NCI-H1048 (cell line): ENCODE measurements at places on chromosomes 6 and 20.

DNA sequence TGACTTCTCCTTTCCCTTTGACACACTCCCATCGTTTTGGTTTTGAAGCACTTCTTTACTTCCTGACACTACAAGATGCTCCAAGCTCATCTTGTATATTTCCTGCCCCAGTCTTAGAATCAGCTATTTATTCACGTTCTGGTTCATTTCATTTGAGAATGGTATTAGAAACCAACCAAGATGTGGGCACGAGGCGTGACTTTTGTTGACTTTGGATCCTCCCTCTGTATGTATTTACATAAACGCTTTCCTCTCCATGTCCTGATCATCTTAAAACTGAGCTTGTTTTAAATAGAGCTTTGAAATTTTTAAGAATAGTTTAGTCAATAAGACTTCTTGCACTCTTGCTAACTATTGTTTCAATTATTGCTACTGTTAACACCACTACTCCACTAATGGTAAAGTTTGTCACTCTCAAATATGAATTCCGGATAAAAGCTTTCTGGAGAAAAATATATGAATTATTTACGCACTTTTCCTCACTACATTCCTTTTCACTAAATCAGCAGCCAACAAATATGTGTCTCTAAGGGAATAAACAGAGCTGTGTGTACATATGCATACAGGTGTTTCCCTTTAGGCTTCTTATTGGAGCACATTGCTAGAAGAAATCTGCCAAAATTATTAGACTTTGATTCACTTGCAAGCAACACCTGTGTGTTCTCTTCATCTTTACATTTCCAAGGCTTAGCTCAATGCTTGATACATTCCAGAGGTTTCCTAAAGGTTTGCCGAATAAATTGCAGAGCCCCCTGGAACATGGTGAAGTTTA is 77.3 kb upstream of the TMEM244 start:
- no peak for DNase-seq

DNA sequence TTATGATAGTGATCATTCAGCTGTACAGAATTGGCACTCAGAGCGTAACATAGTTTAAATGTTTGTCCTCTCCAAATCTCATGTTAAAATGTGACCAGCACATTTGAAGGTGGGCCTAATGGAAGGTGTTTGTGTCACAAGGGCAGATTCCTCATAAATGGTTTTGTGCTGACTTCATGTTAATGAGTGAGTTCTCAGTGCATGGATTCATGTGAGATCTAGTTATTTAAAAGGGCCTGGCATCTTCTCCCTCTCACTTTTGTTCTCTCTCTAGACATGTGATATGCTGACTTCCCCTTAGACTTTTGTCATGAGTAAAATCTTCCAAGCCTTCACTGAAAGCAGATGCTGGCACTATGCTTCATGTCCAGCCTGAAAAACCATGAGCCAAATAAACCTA is 452.4 kb upstream of the PTCHD4 start:
- no peak for DNase-seq

GRCh38 chr6:139370283-139370998 is 4.0 kb downstream of the CITED2 start:
- DNase-seq: no peak

DNA sequence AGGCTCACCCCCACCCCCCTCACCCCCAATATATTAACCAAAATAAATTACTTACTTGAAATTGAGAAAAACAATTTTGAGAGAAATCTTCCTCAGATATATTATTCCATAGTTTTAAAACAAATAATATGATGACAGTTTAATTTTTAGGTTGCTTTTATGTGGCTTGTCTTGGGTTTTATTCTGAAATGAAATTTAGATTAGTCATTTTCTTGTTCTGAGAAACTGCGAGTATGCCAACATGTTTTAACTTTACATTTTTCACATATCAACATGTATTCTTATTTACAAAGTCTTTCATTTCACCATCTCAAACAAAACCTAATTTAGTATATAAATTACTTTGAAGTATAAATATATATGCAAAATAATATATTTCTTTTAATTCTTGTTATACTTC is 11.1 kb downstream of the REV3L start:
- DNase-seq: no peak

DNA sequence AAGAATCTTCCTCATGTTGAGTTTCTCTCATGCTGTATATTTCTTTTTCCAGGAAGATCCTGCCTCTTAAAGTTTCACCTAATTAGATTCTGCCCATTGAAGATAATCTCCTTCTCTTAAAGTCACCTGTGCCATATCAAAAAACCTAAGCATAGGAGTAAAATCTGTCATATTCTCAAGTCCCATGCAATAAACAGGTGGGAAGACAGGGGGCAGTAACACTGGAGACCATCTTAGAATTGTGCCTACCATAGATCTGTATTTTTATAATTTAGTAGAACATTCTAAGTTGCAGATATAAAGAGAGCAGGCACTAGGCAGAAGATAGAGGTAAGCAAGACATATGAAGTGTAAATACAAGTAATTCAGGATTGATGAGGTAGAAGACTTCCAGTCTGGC is 763.5 kb upstream of the MANEA start:
- DNase-seq: no peak

GRCh38 chr6:9240861-9241260 is 805.5 kb upstream of the SLC35B3 start:
- DNase-seq: no peak

DNA sequence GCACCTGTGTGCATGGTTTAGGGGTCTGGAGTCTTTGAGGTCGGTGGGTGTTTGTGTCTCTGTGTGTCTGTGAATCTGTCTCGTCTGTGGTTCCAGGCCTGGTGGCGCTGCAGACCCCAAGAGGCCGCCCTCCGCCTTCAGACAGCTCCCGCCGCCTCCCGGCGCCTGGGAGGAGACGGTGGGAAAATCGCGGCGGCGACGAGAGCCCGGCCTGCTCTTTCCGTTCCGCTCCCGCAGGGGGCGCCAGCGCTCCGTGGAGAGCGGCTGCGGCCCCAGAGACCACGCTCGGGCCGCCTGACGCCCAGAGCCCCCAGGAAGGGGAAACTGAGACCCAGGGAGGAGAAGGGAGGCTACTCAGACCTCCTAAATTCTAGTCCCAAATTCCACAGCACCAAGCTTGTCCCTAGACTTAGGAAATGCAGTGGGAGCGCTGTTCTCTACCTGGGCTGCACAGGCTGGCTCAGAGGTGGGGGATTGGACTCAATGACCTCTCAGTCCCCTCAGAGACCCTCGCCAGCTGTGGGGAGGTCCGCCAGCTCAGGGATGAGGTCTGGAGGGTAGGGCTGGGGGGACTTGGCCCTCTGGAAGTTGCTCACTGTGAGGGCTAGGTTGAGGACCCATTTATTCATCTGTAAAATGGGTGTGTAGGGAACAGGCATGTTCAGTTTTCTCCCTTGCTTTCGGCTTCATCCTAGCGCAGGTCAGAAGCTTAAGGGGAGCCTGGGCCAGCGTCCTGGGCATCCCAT is 36.9 kb upstream of the BLCAP start:
- no peak for DNase-seq

DNA sequence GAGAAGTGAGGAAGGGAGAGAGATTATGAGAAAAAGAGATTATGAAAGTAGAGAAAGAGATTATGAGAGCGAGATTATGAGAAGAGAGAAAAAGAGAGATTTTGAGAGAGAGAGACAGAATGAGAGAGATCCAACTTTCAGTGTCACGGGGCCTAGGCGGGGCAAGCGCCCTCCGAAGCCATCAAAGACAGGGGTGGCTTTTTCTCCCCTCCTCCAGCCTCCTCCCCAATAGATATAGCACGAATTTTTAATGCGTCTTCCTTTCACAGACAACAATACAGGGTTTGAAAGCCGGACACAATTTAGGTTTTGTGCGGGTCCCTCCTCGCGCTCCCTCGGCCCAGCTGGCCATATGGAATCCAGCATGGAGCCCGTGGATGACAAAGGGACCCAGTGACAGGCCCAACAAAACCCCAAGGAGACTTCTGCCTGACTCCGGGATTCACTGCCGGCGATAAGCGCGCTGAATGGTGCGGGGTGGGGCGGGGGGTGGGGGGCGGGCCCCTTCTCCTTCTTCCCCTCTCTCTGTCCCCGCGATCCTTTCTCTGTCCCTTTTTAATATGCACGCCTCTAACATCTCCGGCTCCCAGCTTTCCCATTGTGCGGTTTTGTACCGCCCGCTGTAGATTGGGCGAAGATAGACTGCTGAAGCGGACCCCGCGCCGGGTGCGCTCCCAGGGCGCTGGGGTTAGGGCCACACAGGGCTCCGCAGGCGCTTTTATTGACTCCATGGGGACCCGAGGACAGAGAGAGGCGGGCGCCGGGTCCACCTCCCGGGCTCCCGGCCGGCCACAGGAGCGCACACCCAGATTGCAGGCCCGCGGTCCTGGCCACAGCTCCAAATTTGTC is 5.4 kb downstream of the NKX2-2 start:
- DNase-seq: no peak

- no peak for DNase-seq
These were observed 59.0 kb downstream of the MAP7 start for GRCh38 chr6:136491251-136491650.

- DNase-seq: no peak
These were observed 56.5 kb downstream of the QRSL1 start for GRCh38 chr6:106685833-106686232.

GRCh38 chr6:52013035-52013434 is 74.4 kb downstream of the PKHD1 start:
- no peak for DNase-seq

- no peak for DNase-seq
These were observed 213.3 kb upstream of the AGPAT4 start for GRCh38 chr6:161487217-161487531.

GRCh38 chr20:62297449-62298227 is 5.2 kb upstream of the ADRM1 start:
- no peak for DNase-seq

- no peak for DNase-seq
These were observed 910.7 kb downstream of the TFAP2A start for GRCh38 chr6:9504191-9504590.

DNA sequence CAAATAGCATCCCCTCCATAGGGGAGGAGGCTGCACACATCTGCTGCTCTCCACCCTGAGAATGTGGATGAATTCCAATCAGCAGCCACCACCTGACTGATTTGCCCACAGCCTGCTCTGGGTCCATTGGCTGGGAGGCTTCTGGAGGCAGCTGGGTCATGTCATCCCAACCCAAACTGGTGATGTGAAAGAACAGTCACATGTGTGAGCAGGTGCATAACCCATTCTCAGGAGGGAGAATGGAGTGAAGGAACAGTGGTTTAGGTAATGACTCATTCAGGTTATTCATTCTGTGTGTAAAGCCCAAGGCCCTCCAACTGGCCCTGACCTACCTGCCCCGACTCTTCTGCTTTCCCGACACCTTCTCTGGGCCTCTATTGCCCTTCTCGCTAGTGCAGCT is 90.9 kb upstream of the GCM1 start:
- no peak for DNase-seq

DNA sequence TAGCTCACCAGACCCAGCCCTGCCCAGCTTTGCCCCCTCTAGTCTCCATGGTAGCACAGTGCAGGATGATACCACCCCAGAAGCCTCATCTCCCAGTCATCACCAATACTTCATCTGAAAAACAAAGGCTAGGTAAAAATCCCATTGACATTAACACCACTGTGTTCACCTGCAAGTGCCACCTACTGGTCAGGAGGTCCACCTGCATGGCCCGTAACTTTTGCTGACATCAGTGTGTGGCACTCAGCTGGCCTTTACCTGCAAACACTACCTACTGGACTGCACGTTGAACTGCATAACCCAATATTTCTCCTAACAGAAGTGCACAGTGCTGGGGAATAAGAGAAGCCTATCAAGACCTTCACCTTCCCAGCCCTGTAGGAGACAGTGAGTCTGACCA is 234.7 kb upstream of the ADGRB3 start:
- DNase-seq: no peak

DNA sequence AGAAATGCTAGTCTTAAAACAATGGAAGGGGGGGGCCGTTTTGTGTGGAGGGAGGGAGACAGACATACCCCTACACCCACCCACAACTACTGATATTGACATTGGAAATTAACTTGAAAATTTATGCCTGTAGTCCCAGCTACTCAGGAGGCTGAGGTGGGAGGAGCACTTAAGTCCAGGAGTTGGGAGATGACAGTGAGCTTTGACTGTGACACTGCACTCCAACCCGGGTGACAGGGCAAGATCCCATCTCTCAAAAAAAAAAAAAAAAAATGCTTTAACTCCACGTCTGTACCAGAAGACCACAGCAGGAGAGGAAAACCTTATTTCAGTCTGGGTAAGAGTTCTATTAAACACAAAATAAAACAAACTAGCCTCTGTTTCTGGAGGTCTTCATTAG is 2.2 kb downstream of the TBC1D20 start:
- DNase-seq: no peak

DNA sequence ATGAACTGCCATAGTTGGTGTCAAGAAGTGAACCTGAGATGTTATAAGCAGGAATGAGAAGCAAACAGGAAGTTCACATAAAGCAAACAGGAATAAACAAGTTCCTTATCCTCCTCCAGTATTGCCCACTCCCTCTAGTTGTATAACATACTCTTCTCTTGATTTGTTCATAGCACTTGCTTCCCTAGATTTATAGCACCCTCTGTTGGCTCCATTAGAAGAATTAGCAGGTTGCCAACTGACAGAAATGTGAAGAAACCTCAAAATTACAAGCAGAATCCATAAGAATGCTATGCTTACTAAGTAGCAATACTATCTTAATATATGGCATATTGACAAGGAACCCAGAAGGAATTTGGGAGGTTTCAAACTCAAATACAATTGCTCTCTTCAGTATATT is 195.4 kb downstream of the TBX18 start:
- no peak for DNase-seq
